CD4-positive, CD25-positive, alpha-beta regulatory T cell (primary cell): ENCODE measurements at places on chromosomes 5 and 9. TPM values are rescaled to one million over a fixed set of nuclear protein-coding genes. Genes with fewer than 3 reads are reported as not detected.

The GRM6 gene
- polyA plus RNA-seq = not detected

The MEGF10 gene
- not detected for polyA plus RNA-seq

The SLC34A1 gene
- polyA plus RNA-seq = not detected

The RNF208 gene
- polyA plus RNA-seq = not detected

The ADGRD2 gene
- polyA plus RNA-seq = not detected

The RECK gene
- polyA plus RNA-seq = 6.1 TPM

The GLRX gene
- 319 TPM for polyA plus RNA-seq

The CKMT2 gene
- not detected for polyA plus RNA-seq

The KCNMB1 gene
- not detected for polyA plus RNA-seq

DNA sequence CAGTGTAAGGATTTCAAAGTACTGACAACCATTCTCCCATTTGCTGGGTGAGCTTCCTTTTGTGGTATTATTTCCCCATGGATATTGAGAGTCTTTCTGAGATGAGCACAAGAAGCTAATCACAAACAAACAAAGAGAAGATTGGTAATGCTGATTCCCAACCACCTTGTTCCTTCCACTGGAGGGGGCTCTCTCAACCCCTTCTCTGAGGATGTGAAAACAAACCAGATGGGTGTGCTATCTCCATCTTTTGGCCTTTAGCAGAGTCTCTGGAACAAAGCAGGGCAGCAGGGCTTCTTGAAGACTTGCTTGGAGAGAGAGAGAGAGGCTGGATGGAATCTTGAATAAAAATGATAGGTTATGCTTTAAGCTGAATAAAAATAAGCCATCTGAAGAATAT is 576.7 kb upstream of the ZNF462 start:
- H3K36me3 ChIP-seq = no peaks in the 10 kb centered on the region
- no peak overlapping the region for H3K27ac ChIP-seq
- H3K27me3 ChIP-seq = no peaks in the 10 kb centered on the region

- H3K27ac ChIP-seq = no peak overlapping the region
- H3K36me3 ChIP-seq = no peaks in the 10 kb centered on the region
- no peak for DNase-seq
- peaks cover 9% of the 10 kb centered on the region for H3K4me1 ChIP-seq
- no peak overlapping the region for H3K4me3 ChIP-seq
- H3K27me3 ChIP-seq = peaks cover 6% of the 10 kb centered on the region
These were observed 5.0 kb upstream of the MED10 start for GRCh38 chr5:6383376-6383775.

GRCh38 chr5:73805449-73805848 is 179.5 kb downstream of the ARHGEF28 start:
- H3K4me1 ChIP-seq = no peaks in the 10 kb centered on the region
- no peaks in the 10 kb centered on the region for H3K27me3 ChIP-seq
- H3K36me3 ChIP-seq = no peaks in the 10 kb centered on the region
- no peak overlapping the region for H3K4me3 ChIP-seq
- no peak for DNase-seq
- H3K27ac ChIP-seq = no peak overlapping the region

DNA sequence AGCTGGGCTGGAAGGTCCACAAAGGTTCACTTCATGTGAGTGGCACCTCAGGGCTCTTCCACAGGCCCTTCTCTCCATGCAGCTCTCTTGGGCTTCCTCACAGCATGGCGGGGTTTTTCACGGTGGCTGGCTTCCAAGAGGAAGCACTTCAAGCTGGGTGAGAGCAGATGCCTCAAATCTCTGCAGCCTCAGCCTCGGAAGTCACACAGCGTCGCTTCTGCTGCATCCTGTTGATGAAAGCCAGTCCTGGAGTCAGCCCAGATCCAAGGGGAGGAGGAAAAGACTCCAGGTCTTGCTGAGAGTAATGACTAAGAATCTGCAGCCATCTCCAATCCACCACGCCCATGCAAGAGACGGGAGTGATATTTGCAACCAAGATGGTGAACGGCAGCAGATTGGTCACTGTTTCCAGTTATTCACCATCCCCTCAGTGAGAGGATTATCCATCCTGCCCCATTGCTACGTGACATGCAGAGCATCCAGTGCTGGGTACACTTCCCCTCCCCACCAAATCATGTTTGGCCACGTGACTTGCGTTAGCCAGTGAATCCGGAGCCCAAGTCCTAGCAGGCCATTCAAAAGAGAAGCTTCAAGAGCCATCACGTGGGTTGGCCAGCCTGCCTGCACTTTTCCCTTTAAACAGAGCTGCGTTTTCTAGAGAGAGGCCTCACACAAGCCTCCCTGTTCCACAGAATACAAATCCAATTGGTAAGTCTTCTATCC is 173.9 kb downstream of the C9orf50 start:
- H3K27ac ChIP-seq = no peak overlapping the region
- no peaks in the 10 kb centered on the region for H3K27me3 ChIP-seq
- no peak overlapping the region for H3K4me3 ChIP-seq
- no peaks in the 10 kb centered on the region for H3K4me1 ChIP-seq
- no peaks in the 10 kb centered on the region for H3K36me3 ChIP-seq
- no peak for DNase-seq

GRCh38 chr5:69265931-69266330 is 31.2 kb downstream of the CDK7 start:
- H3K27ac ChIP-seq = no peak overlapping the region
- no peak for DNase-seq
- no peaks in the 10 kb centered on the region for H3K27me3 ChIP-seq
- H3K36me3 ChIP-seq = peaks cover 53% of the 10 kb centered on the region

DNA sequence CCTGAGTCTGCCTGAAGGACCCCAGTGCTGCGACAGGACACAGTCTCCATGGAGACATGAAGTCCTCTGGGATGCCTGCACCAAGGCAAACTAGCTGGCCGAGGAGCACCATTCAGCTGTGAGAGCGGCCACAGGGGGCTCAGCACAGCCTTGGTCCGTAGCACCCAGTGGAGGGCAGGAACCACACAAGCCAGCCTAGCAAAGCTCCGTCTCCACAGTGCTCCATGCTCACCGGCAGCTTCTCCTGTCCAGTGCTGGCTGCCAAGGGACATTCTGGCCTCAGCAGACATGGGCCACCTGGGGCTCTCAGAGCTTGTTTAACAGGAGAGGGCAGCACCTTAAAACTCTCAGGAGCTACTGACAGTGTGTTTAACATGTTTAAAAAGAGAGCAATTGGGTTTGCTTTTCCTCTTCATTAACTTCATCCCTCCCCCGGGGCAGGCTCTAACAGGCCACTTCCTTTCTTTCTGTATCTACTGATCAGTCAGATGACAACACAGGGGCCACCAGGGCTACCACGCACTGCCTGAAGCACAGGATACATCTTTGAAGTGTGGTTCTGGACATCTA is 57.0 kb downstream of the SECISBP2 start:
- peaks cover 14% of the 10 kb centered on the region for H3K4me1 ChIP-seq
- DNase-seq = peak; percentile 76
- H3K27ac ChIP-seq = peak overlapping the region; percentile 55
- H3K4me3 ChIP-seq = no peak overlapping the region
- peaks cover 30% of the 10 kb centered on the region for H3K36me3 ChIP-seq
- no peaks in the 10 kb centered on the region for H3K27me3 ChIP-seq

DNA sequence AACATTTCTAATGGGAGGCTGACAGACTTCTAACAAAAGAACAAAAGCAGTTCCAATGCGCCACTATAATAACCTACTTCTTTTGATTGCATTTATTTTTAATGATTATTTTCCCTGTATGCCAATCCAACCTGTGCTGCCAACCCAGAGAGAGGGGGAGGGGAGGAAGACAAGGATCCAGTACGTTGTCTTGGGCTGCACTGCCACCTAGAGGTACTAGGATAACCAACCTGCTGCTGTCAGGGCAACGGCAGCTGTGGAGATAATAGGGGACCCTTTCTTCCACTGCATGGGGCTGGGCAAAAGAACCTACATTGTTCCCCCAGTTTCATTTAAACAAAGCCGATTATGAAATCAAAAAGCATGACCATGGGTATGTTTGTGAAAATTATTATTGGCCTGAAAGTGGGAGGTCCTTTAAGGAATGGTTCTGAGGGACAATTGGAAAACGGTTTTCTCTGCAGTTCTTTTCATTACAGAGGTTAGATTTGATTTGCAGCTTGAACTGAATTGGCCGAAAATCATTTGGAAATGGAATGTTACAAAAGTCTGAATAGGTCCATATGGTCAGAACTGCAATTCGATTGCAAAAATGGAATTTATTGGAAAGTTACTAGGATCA is 101.3 kb downstream of the RASEF start:
- peak; percentile 52 for DNase-seq
- H3K4me1 ChIP-seq = no peaks in the 10 kb centered on the region
- H3K4me3 ChIP-seq = no peak overlapping the region
- H3K27ac ChIP-seq = no peak overlapping the region
- no peaks in the 10 kb centered on the region for H3K36me3 ChIP-seq

GRCh38 chr9:93091453-93092081 is 4.5 kb upstream of the CARD19 start:
- no peaks in the 10 kb centered on the region for H3K27me3 ChIP-seq
- H3K36me3 ChIP-seq = peaks cover 20% of the 10 kb centered on the region
- peaks cover 31% of the 10 kb centered on the region for H3K4me1 ChIP-seq
- H3K27ac ChIP-seq = no peak overlapping the region
- no peak for DNase-seq
- H3K4me3 ChIP-seq = no peak overlapping the region

DNA sequence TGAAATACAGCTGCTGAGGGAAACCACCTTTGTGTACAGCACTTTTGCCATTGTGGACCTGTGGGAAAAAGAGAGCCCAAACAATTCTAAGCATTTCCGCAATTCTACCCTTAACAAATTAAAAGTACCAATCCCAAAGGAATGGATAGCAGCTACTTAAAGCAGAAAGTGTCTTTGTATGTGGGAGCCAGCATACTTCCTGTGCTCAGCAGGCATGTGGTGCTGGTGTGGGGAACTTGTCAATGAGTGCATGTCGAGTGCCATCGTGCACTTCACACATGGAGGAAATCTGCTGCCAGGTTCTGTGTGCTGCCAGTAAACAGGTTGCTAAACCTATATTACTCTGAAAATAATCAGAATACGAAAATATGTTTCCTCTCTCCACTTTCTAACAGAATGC is 399.0 kb downstream of the LRRC70 start:
- H3K27me3 ChIP-seq = no peaks in the 10 kb centered on the region
- no peaks in the 10 kb centered on the region for H3K4me1 ChIP-seq
- DNase-seq = no peak
- no peaks in the 10 kb centered on the region for H3K36me3 ChIP-seq
- H3K4me3 ChIP-seq = no peak overlapping the region

DNA sequence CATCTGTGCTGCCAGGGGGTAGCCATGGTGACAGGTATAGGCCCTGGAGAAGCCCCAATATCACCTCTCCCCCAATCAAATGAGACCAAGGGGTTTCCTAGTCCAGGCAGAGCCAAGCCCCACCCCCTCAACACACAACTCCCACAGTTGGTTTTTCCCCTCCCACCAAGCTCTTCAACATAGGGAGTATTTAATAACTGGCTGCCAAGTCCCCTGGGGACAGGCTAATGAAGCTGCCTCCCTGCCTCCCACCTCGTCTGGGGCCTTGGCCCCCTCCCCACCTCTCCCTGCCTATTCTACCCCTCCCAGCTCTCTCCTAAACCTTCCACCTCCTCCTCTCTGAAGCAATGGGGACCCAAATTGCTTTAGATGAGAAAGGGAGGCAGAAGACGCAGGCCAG is 23.4 kb downstream of the CPLX2 start:
- H3K36me3 ChIP-seq = no peaks in the 10 kb centered on the region
- no peak overlapping the region for H3K4me3 ChIP-seq
- H3K27ac ChIP-seq = no peak overlapping the region
- no peak for DNase-seq

GRCh38 chr5:169445191-169445590 is 138.4 kb upstream of the SPDL1 start:
- no peak for DNase-seq
- H3K27ac ChIP-seq = no peak overlapping the region
- no peak overlapping the region for H3K4me3 ChIP-seq
- no peaks in the 10 kb centered on the region for H3K4me1 ChIP-seq

GRCh38 chr5:107257885-107258520 is 412.7 kb downstream of the EFNA5 start:
- no peaks in the 10 kb centered on the region for H3K4me1 ChIP-seq
- no peaks in the 10 kb centered on the region for H3K27me3 ChIP-seq
- H3K36me3 ChIP-seq = no peaks in the 10 kb centered on the region
- DNase-seq = no peak

DNA sequence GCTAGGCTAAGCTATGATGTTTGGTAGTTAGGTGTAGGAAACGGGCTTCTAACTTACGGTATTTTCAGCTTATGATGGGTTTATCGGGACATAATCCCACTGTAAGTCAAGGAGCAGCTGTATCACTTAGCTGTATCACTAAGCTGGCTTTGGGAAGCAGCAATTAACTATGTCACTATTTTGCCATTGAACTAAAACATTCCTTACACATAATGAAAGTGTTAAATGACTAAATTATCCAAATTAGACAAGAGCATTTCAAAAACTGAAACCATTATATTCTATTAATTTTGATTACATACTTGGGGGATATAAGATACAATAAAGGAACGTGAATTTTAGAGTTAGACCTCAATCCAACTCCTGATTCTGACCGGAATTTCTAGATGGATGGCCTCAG is 188.3 kb downstream of the AGTPBP1 start:
- no peaks in the 10 kb centered on the region for H3K36me3 ChIP-seq
- no peaks in the 10 kb centered on the region for H3K4me1 ChIP-seq
- H3K27ac ChIP-seq = no peak overlapping the region
- DNase-seq = no peak

GRCh38 chr5:123813937-123814624 is 302.1 kb downstream of the CSNK1G3 start:
- DNase-seq = no peak
- no peaks in the 10 kb centered on the region for H3K4me1 ChIP-seq
- no peak overlapping the region for H3K27ac ChIP-seq
- H3K36me3 ChIP-seq = no peaks in the 10 kb centered on the region
- no peaks in the 10 kb centered on the region for H3K27me3 ChIP-seq
- no peak overlapping the region for H3K4me3 ChIP-seq

- H3K27ac ChIP-seq = no peak overlapping the region
- no peak for DNase-seq
- H3K4me3 ChIP-seq = no peak overlapping the region
- no peaks in the 10 kb centered on the region for H3K27me3 ChIP-seq
- H3K4me1 ChIP-seq = no peaks in the 10 kb centered on the region
These were observed 22.2 kb downstream of the JAKMIP2 start for GRCh38 chr5:147760086-147760875.

DNA sequence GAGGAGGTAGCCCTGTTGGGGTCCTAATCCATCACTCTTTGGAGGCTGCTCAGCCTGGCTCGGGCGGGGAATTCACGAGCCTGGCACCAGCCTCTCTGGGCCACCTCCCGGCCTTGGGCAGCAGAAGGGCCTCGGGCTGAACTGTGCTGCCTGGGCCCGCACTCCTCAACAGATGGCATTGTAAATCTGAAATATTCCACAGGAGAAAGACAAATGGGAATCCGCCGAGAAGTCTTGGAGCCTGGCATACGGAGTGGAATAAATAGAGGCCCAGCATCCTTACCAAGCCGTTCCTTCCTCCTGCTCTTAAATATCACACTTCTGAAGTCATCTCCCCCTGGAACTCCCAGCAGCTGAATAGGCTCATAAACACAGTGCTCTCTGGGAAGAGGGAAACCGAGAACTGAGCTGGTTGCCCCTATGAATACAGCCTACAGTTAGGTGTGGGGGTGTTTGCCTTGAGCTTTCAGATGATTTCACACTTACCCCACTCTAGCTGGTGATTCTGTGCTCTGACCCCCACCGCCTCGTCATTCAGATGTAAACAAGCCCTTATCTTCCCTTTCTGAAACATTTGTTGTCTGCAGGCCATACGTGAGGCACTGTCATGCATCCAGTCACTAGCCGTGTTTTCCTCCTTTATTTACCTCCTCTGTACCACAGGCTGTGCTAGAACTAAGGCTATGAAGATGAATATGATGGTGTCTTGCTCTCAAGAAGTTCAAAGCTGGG is 455.0 kb upstream of the CLINT1 start:
- H3K27me3 ChIP-seq = no peaks in the 10 kb centered on the region
- no peak overlapping the region for H3K4me3 ChIP-seq
- H3K27ac ChIP-seq = no peak overlapping the region
- DNase-seq = no peak
